Nephron progenitor cell (in vitro differentiated cells): ENCODE measurements at places on chromosomes 1 and 21.

DNA sequence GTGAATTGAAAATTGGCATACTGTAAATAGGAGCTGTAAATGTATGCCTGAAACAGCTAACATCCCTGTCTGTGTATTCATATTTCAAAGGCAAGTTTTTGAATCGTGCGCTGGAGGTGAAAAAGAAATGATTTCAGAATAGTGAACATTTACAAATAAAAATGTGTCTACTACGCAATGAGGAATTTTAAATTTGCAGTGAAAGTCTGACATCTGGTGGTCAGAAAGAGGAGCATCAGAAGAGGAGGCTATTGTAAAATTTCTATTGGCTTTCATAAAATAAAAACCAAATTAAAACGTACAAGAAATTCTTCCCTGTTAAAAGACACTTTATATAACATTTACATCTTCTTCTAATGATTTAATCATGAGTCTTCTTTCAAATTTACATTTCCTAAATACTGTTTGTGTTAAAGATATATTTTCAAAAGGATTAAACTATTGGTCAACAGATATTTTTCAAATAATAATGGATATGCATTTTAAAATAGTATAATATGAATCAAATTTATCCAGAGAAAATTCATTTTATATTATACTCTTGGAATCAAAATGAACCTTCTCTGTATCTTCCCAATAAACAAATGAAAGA lies 113.7 kb upstream of the RRP15 start:
- DNase-seq = peak; percentile 4

DNA sequence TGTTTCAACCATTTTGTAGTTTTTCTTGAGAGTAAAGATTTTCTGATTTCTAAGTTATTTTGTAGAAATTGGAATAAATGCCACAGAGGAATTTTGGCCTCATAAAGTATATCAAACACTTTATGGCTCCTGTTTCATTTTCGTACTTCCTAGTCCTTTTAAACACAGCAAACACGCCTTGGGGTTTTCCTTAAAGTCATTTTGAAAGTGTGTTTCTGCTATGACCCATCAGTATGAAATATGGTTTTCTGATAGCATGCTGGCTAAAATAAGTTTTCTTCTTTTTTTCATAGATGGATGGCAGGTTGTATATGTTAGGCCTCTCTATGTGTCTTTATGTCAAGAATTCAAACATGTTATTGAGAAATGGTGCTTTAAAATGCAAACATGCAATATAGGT lies 940.1 kb upstream of the TMPRSS15 start:
- DNase-seq = no peak

DNA sequence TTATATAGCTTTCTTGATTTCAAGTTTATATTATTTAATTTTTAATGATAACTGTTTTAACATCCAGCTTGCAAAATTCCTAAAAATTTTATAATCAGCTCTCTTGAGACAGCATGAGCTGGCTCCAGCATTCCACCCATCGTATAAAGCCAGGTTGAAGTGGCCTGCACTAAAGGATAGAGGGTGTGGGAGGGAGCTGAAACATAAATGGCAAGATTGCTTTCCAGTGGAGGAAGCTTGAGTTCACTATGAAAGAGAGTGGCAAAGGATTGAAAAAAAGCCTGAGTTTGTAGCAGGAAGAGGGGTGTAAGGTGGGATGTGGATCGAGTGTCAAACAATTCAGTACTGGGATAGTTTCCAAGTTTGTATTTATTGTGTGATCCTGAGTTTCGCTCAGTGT lies 48.5 kb upstream of the ZNF644 start:
- DNase-seq = no peak

DNA sequence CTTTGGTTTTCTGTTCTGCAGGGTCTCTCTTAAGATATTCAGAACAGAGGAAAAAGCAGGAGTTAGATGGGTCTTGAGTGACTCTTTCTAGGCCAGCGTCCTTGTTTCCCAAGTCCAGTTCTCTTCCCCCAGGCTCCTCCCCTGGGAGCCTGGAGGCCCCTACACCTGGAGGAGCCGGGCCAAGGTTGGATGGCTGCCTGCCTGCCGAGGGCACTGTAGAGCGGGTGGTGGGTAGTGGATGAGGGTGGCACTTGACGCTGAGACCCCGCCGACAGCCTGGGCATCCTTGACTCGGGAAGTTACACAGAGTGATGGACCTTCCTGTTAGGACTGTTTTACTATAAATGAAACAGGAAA lies 17.4 kb upstream of the KANK4 start:
- DNase-seq = no peak

- no peak for DNase-seq
Measured at GRCh38 chr1:201145132-201145531, 9.1 kb downstream of the TMEM9 start.

- DNase-seq = peak; percentile 34
Measured at GRCh38 chr1:41735631-41736260, 183.0 kb downstream of the HIVEP3 start.

DNA sequence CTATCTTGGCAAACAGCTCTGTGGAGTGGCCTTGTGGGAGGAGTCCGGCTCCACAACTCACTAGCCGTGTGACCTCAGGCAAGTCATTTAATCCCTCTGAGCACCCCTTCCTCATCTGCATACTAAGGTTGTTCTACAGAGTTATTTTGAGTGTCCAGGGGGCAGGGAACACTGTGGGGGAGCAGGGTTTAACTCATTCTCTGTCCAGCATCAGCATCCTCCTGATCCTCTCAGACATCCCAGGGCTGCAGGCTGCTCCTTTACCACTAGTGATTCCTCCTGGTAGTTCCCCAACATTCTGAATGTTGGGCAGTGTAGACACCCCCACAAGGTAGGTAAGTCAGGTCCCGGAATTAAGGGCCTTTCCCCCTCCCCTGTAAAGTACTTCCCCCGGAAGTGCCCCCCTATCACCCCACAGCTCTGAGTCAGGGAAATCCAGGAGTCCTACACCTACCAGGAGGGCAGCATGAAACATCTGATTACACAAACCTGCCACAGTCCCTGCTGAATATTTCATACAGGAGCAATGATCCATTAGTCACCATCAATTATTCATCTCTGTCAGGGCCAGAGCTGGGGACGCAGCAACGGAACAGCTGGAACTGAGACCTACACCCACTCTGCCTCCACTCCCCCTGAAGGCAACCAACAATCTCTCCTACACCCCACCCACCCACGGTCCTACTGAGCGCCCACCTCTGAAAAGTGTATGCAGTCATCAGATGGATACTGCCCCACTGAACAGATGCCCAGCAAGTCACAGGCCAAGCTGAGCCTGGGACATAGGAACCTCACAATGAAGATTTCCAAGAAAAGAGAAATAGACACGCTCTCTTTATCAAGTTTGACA lies 20.5 kb downstream of the SYT2 start:
- DNase-seq = no peak

DNA sequence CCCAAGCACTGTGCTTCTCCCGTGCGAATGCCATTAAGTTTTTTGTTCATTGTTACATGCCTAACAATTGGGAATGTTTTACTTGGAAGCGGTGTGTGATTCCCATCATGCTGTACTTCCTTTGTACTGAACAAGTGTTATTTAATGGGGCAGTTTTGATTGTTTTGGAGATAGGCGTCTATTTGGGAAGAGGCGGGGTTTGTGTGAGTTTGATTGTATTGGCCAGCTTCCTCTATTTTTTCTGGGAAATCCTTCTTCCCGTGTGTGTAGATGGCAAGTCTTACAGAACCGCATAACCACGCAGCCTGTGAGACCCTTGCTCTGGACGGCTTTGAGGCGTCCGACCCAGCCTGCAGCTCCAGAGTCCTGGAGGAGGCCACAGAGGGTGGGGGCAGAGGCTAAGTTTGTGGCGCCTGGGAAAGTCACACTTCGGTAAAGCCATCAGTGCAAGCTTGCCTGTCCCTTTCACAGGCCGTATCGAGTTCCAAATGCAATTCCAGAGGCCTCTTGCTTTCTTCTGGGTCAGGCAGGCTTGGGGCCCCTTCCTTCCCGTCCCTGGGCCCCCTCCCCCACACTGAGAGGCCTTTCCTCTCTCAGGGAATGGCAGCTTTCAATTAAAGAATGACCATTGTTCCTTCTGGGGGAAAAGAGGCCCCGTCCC lies 210.3 kb downstream of the TOMM20 start:
- DNase-seq = peak; percentile 63

DNA sequence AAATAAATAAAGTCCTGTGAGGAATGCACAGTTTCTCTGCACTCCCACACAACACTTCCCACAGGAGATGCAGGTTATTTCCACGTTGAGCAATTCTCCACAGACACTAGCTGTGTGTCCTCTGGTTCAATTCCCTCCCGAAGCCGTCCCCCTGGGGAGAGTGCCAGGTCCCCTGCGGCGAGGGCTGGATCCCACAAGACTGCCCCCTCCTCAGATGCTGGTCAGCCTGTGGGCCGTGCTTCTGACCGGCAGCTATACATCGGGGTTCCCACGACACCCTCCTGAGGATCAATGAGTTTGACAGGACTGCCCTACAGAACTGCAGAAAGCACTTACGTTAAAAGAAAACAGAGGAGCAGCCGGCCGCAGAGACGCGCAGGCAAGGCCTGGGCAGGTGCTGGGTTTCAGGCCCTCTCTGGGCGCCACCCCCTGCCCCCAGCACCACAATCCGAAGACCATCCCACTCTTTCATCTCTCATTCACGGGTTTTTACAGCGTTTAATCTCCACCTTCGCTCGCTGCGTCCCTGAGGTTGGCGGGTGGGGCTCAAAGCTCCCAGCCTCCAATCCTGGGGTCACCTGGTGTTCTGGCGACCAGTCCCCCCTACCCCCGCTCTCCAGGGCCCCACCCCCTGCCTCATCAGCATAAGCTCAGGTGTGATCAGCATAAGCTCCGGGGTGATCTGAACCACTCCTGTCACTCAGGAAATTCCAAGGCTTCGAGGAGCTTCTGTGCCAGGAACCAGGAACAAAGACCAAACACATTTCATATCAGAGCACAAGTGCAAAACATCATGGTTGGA lies 9.3 kb downstream of the SLC35E2B start:
- DNase-seq = no peak

- DNase-seq = no peak
Measured at GRCh38 chr1:203178821-203179666, 3.4 kb upstream of the MYBPH start.

- no peak for DNase-seq
Measured at GRCh38 chr1:115655306-115655663, 13.5 kb downstream of the VANGL1 start.

- no peak for DNase-seq
Measured at GRCh38 chr1:164991763-164992314, 364.7 kb downstream of the LMX1A start.

- no peak for DNase-seq
Measured at GRCh38 chr1:54842963-54843362, 41.8 kb upstream of the TTC22 start.

DNA sequence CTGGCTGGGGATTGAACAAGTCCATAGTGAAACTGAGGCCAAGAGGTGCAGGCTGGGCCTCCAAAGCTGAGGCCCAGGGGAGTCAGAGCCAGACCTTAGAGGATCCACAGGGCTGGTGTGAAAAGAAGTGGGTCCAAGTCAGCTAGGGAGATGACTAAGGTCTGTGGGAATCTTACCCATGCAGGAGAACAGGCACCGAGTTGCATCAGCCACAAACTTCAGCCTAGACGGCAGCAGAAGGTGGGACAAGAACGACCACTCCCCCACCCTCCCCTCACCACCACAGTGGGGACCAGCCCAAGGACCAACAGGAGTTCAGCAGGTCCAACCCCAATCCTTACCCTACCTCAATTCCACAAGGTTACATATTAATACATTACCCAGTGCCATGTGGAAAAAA lies 282.3 kb downstream of the TTLL7 start:
- no peak for DNase-seq

DNA sequence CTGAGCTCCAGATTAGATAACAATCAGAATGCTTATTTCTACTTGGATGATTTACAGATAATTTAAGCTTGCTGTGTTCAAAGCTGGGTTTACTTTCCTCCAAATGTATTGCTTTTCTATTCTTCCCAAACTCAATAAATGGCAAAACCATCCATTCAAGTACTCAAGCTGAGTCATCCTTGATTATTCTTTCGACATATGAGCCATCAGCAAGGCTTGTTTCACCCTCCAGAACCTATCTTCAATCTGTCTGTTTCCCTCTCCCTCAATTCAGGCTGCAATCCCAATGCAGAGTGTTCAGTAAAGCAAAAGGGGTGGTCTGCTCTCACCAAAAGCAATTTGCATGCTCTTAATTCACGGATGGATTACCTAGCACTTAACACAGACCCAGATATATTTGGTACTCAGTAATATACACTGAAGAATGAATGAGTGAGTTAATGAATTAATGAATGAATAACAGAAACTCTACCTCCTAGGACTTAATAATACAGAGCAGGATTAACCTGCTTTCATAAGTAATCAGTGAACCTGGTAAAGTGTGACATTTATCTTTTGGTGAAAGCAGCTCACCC lies 41.9 kb downstream of the DDR2 start:
- DNase-seq = no peak

DNA sequence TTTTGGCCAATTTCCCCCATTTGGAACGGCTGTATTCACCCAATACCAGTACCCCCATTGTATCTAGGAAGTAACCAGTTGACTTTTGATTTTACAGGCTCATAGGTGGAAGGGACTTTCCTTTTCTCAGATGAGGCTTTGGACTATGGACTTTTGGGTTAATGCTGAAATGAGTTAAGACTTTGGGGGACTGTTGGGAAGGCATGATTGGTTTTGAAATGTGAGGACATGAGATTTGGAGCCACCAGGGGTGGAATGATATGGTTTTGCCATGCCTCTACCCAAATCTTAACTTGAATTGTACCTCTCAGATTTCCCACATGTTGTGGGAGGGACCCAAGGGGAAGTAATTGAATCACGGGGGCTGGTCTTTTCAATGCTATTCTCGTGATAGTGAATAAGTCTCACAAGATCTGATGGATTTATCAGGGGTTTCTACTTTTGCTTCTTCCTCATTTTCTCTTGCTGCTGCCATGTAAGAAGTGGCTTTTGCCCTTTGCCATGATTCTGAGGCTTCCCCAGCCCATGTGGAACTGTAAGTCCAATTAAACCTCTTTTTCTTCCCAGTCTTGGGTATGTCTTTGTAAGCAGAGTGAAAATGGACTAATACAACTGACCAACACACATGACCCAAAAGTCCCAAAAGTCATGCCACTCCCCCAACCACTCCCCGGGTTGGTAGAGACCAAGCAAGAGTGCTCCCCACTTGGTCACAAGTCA lies 35.4 kb upstream of the ZNF496 start:
- no peak for DNase-seq

DNA sequence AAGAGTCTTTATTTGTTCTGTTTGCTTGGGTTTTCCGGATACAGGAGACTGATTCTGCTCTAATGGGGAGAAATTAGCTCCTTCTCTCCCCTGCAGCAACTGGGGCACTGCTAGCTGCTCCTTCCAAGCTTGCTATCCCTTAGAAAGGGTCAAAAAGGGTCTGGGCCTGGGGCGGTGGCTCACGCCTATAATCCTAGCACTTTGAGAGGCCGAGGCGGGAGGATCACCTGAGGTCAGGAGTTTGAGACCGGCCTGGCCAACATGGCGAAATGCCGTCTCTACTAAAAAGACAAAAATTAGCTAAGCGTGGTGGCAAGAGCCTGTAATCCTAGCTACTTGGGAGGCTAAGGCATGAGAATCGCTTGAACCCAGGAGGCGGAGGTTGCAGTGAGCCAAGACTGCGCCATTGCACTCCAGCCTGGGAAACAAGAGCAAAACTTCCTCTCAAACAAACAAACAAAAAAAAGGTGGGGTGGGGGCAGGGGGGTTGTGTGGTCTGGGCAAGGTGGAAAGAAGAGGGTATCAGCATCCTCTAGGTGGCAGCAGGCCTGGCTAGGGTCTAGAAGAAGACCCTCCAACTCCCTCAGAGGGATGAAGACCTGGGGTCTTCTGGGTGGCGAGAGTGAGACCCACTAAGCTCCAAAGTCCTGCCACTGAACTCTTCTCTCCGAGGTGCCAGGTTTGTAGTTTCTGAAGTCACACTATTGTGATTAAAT lies 15.4 kb upstream of the TBX15 start:
- DNase-seq = no peak

GRCh38 chr1:193406901-193407300 lies 220.5 kb upstream of the B3GALT2 start:
- no peak for DNase-seq
